ENCODE measurements at places on chromosomes 6 and 20.

- DNase-seq = no peak
These were observed 100.9 kb upstream of the SAMD5 start for GRCh38 chr6:147407571-147407970.

DNA sequence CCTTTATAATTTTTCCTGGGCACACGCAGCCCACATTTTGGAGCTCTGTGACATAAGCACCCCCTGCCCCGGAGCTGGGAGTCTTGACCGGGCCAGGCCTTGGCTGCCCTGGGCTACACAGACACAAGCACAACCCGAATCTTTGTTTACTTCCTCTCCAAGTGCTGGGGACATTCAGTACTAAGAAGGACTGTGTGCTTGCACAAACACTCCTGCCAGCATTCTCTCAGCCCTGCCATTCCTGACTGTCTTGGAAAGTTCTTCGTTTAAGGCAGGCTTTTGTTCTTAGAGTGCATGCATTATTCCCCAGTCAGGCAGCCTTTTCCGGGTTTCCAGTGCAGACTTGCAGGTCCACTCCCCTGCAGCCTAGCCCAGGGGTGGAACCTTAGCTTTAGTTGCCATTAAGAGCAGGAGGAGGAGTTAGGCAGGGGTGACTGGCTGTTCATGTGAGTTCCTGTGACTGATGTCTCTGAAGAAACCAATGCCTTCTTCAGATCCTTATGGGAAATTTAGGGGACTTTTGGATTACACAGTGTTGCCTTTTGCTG lies 28.6 kb downstream of the FOXO3 start:
- no peak for DNase-seq

DNA sequence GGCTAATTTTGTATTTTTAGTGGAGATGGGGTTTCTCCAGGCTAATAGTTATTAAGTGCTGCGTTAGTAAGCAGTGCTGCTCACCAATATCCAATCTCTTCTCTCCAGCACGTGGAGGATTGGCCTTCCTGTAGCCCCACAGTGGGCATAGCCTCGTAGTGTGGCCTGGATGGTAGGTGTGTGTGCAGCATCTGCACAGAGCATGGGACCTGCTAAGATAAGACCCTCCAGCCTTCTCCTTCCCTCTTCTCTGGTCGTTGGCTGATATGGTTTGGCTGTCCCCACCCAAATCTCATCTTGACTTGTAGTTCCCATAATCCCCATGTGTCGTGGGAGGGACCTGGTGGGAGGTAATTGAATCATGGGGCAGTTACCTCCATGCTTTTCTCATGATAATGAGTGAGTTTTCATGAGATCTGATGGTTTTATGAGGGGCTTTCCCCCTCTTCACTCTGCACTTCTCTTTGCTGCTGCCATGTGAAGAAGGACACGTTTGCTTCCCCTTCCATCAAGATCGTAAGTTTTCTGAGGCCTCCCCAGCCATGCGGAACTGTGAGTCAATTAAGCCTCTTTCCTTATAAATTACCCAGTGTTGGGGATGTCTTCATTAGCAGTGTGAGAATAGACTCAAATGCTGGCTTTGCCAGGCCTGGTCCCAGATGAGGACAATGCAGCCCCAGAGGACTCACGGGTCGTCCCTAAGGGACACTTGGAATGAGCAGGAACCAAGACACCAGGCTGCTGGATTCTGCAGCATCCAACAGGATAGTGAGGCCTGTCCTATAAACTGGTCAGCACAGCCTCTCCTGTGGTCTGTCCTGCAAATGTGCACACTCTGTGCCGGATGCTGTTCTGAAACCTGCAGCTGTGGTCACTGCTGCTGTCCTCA lies 63.4 kb upstream of the AFDN start:
- DNase-seq = no peak

- DNase-seq = no peak
These were observed 121.5 kb downstream of the PACRG start for GRCh38 chr6:162849269-162849668.

- DNase-seq = no peak
These were observed 11.9 kb downstream of the FAM184A start for GRCh38 chr6:119066517-119066916.

GRCh38 chr20:37976887-37977286 lies 56.4 kb downstream of the TTI1 start:
- DNase-seq = no peak

GRCh38 chr20:4766631-4767030 lies 44.9 kb downstream of the PRND start:
- no peak for DNase-seq

GRCh38 chr6:106694343-106694742 lies 65.0 kb downstream of the QRSL1 start:
- no peak for DNase-seq

DNA sequence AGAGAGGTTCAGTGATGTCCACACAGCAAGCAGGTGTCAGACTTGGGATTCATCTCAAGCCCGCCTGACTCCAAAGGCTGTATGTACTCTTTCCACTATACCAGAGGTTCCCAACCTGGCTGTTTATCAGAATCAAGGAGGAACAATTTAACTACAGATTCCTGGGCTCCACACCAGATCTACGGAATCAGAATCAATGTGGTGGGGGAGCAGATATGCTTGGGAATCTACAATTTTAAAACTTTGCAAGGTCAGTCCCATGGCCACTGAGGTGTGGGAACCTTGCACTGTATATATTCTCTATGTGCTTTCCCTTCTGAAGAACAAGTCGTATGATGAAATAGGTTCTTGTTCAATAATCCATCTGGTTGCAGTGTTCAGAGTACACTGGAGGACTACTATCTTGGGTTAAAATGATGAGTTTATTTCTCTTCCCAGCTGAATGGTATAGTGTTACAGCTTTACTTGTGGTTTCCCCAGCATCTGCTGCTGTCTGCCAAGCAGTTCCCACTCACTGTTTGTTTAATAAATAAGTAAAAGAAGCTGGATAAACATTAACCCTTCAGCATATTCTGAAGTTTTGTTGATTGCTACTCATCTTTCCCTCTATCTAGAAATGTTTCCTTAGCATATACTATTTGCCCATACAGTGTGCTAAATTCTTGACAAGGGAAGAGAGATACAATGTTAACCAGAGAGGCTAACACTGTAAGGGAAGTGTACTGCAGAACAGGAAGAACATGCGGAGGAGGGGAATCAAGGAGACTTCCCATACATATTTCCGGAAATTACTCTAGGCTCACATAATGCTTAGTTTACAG lies 9.9 kb downstream of the TTI1 start:
- DNase-seq = no peak

- no peak for DNase-seq
These were observed 138.2 kb upstream of the SLC22A16 start for GRCh38 chr6:110614586-110614985.

GRCh38 chr6:144351379-144352127 lies 66.4 kb downstream of the UTRN start:
- DNase-seq = no peak

DNA sequence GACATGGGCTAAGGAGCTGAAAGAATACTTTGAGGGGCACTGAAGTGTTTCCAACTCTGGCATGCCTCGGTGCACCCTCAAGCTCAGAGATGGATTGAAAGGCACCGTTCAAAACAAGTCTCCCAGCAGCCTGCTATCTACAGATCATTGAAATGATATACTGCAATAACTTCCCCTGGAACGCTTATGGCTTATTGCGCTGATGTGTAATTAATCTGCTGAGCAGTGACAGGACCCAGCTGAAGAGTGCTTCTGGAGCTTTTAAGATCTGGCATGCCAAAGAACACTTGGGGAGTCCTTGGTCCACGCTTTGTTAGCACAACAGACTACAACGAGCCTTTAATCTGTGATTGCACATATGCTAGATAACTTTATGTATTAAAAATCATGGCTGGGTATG lies 708.2 kb downstream of the PRKN start:
- DNase-seq = no peak

DNA sequence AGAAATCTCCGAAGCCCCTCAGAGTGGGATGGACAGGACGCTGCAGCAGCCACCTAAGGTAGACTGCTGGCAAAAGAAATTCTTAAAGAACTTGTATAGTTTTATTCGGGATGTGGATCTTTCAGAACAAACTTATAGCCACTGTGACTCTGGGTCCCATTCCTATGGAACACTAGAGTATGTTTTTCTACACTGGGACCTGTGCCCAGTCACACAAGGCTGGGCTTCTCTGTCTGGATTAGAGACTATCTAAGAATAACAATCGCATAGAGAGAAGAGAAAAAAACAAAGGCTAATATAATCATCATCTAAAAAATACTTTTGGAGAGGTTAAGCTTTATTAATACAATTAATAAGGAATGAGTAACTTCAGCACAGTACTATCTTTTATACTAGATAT lies 28.9 kb downstream of the RMND1 start:
- DNase-seq = no peak

GRCh38 chr6:9087470-9087869 lies 652.1 kb upstream of the SLC35B3 start:
- no peak for DNase-seq
